ENCODE measurements at places on chromosomes 3 and 15. TPM values are rescaled to one million over a fixed set of nuclear protein-coding genes. Genes with fewer than 3 reads are reported as not detected.

DNA sequence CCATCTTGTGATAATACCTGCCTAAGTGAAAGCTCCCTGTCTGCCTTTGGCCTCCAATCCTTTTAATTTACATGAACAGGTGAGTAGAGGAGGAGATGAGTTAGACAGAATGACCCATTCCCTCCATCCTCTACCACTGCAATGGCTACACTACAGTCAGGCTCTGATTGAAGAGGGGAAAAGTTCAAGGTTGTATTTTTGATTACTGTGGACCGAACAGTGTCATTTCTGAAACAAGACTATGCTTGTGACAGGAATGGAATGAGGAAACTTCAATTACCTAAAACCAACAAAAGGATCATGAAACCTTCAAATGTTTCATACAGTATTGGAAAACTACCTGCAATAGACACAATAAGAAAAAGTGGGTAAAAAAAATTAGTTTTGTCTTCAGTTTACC lies 85.5 kb upstream of the GBE1 start:
- no peak for DNase-seq

ECE2 gene
- not detected for total RNA-seq

DNA sequence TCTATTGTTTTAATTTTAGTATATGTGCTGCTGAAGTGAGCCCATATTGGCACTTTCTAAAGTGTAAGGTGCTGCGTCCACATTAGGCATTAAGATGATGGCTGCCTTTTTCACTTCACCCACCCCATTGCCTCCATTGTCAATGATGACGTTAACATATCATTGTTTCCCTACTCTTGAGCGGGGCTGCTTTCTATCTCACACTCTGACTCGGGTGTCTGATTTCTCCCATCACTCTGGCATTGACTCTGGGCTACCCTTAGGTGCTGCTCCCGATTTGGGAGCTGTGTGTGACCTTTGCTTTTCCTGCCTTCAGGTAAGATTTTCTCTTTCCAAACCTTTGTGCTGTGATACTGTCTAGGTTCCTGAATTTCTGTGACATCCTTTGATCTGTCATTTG lies 28.8 kb downstream of the CGNL1 start:
- DNase-seq: no peak

GRCh38 chr3:62597491-62597890 lies 224.1 kb upstream of the FEZF2 start:
- no peak for DNase-seq

ZNF106 gene
- total RNA-seq: 47.5 TPM

PDIA3 gene
- total RNA-seq: 248 TPM

GRCh38 chr15:63013052-63013808 lies 29.3 kb upstream of the TPM1 start:
- no peak for DNase-seq

COL7A1 gene
- 1.2 TPM for total RNA-seq

DNA sequence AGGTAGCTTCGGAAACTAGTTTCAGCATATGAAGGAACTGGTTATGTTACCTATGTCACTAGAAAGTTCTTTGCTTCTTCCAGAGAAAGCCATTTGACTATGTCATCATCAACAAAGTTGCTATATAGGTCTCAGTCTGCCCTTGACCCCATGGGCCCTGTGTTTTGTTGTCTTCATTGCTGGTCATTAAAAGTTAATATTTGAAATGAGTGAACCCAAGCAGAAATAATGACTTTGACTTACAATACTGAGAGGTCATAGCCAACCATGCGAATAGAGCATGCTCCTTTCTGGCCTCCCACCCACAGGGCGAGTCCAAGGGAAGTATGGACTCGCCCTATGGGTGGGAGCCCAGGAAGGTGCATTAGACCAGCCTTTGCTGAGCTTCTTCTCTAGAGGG lies 40.9 kb downstream of the APH1B start:
- no peak for DNase-seq

TJP1 gene
- total RNA-seq: not detected

DNA sequence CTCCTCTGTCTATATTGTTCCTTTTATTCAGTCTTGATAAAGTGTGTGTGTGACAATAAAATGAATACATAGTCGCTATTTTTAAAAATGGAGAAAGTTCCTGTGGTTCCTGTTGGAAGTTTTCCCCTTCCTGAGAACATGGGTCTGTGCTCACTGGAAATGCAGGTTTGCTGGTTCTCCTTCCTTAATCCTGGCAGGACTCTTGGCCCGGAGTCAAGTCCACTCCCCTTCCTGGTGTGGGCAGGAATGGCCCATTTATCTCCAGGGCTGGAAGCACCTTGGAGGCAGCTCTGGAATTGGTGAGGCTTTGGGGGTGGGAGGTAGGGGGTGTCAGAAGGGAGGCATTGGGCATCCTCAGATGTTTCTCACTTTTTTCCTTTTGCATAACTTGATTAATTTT lies 30.1 kb downstream of the FOXL2 start:
- no peak for DNase-seq

DNA sequence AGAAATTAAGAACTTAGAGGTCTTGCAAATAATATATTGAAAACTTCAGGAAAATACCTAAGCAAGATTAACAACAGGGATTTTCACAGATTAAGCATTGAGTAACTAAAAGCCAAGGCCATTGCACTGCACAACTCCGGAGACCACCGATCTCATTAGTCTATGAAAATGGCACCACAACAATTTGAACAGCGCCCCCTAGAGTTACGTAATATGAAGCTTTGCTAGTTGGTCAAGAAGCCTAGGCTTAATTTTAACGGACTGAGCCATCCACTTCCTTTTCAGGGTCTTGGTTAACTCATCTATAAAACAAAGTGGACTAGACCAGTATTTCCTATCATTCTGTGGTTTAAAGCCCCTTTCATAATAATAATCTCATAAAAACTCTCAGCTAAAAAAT lies 24.8 kb downstream of the TMEM212 start:
- DNase-seq: no peak

ANKUB1 gene
- total RNA-seq: not detected

DNA sequence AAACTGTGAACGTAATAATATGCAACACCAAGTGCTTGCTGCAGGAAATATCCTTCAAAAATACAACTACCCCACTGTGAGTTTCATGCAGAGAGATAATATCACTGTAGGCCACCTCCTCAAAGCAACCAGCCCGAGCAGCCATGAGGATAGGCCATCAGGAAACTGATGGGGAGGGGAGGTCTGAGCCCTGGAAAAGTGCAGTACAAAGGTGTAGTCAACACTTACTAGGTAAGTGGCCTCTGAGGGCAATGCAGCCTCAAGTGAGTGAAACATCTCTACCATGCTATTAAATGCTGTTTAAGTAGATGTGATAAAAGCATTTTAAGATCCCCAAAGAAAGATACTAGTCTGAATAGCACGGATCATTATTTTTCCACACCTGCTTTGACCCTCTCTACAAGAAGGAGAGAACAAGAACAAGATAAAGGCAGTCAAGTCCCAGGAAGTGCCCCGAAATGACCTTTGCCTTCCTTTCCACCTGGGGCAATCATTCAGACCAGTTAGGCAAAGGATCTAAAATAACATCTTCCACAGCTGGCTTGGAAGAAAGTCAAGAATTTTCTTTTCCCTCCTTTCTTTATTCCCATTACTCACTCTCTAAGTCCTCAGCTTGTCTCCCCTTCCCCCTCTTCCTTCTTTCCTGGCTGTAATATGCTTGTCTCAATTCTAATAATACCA lies 62.8 kb downstream of the FMN1 start:
- DNase-seq: no peak

GRCh38 chr15:77836906-77837648 lies 204.4 kb upstream of the LINGO1 start:
- DNase-seq: no peak

UCN2 gene
- total RNA-seq: not detected

DZIP1L gene
- not detected for total RNA-seq

DNA sequence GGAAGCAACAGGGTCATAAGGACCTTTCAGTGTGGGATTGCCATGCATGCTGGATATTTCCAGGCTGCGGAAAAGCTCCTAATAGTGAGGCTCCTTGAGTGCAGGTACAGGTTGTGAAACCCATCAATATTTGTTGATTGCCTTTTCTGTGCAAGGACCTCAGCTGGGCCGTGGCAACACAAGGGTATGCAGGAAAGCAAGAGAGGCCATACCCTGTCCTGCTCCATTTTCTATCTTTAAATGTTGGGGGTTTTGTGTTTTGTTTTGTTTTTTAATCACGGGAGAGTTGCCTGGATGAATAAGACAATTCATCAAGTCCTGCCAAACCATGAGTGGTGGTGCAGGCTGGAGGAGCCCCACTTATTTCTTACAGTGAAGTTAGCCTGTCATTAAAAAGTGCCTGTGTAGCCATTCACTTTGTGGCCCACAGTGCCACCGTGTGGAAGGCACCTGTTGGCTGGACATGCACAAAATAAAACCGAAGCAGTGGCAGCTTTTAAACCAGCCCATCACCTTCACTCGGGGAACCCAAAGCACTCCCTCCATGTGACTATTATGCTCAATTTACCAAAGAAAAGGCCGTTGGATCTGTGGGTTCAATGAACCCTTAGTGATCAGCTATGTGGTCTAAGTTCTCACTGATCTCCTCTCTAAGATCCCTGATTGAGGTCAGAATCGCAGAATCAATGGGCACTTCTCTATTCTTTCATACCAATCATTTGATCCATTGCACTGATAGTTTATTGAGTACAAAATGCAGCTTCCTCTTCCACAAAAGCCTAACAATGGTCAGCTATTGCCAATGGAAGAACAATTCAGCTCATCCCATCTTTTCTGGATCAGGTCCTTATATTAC lies 42.2 kb downstream of the CLDN18 start:
- no peak for DNase-seq

DNA sequence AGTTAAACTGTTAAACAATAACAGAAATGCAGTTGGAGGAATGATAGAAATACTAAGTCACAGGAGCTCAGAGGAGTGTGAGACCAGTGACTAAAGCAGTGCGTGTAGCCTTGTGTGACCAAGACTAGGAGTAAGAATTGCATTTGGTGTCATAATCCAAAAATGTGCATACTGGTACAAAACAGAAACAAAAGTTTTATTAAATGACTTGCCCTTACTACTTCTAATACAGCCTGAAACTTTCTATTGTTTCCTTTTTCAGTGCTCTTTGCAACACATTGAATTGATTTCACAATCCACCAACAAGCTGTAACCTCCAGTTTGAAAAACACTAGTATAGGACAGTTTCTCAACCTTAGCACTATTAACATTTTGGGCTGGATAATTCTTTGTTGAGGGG lies 17.1 kb downstream of the SNX1 start:
- no peak for DNase-seq

Data from CD4-positive, alpha-beta memory T cell (primary cell).